ENCODE measurements at places on chromosomes 13 and 19.

DNA sequence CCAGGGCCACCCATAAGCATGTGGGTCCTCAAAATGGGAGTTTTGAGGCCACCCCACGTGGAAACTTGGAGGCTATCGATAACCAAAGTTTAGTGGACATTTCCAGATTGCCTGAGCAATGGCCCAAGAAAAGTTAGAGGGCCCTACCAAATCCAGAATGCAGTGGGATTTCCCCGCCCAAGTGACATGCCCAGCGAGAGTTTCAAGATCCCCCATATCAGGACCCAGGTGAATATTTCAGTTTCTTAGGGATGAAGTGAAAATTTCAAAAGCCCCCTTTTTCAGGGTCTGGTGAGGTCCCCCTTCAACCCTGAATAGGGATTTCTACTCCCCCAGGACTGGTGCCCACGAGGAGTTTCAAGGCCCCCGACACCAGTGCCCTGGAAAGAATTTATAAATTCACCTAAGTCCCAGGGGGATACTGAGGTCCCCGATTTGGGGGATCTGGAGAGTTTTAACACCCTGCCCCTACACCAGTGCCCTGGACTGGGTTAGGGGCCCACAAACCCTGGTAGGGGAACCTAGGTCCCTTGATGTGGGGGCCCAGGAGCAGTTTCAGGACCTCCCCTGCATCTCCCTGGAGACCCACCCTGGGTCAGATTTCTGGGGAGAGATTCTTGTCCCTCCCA, 695 bp downstream of the BST2 start:
- no peak for DNase-seq

DNA sequence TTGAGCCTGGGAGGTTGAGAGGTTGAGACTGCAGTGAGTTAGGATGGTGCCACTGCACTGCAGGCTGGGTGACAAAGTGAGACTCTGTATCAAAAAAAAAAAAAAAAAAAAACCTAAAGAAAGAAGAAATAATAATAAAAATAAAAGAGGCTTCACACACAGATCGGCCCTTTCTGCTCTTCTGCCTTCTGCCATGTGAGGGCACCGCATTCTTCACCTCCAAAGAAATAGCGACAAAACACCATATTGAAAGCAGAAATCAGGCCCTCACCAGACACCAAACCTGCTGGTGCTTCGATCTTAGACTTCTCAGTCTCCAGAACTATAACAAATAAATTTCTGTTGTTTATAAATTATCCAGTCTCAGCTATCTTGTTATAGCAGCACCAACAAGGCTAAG, 3.0 kb downstream of the ZNF649 start:
- no peak for DNase-seq

DNA sequence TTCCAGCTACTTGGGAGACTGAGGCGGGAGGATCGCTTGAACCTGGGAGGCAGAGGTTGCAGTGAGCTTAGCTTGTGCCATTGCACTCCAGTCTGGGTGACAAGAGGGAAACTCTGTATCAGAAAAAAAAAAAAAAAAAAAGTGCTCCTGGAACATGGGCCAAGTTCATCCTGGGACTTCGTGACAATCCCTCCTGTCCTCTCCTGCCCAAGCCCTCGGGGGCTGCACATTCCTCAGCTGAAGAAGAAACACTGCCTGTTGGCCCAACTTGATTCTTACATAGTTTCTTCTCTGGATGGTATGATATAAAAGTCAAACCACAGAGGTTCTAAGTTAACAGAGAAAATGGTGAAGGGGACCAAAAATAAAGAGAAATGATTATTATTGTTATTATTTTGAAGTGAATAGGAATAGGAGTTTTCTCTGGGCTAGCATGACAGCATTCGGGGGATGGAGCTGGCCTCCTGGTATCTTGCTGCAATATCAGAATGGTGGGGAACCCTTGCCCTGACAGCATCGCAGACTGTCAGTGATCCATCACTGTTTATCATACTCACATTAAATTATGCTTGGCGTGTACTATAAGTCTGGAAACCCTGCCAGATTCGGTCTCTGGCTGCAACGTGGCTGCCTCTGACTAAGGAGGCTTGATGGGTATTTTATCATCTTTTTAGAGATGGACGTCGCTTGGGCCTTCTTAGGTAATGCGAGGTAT, 113.7 kb upstream of the OXGR1 start:
- no peak for DNase-seq

DNA sequence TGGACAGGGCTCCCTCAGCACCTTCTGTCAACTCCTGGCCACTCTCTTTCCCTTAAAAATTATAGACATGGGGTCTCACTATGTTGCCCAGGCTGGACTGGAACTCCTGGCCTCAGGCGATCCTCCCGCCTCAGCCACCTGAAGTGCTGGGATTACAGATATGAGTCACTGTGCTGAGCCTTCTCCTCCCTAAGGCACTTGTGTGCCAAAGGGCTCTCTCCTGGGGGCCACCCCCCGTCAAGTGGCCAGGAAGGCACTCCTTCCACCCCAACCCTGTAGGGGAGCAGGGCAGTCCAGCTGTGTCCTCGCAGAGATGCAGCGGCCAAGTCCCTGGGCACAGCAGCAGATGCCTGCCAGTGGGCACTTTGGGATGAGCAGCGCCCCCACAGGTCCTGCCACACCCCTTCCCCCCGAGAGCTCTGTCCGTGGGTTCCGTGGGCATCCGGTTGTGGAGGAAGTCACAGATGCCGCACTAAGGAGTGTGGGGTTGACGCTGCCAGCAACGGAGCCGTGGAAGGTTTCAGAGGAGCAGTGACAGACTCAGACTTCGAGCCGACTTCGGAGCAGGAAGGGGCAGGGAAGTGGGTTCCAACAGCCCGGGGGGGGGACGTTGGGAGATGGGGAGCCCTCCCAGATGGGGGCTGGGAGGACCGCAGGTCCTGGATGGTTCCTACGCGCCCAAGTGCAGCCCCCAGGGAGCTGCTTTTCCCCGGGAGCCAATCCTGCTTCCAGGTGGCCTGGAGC, 3.3 kb upstream of the UQCR11 start:
- no peak for DNase-seq

GRCh38 chr13:40185414-40185813, 481.0 kb downstream of the FOXO1 start:
- no peak for DNase-seq

GRCh38 chr19:1163934-1164683, 10.0 kb downstream of the SBNO2 start:
- no peak for DNase-seq

- DNase-seq = no peak
Measured at GRCh38 chr13:102879793-102880499, 34.1 kb downstream of the ERCC5 start.

DNA sequence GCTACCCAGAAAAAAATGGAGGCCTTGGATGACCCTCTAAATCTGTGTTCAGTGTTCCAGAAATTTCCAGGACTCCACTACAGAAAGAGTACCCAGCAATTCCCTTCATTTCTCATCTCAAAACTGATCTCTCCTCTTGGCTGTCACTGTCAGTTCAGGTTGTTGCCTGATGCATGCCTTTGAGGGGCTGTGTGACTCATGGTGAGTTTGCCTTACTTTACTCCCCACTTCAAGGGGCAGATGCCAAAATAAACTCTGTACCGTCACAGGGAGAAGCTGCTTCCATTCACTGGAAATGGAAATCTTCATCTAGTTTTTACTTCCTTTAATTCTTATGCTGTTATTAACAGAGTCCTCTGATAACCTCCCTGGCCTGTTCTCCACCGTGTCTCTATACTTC, 1075.0 kb downstream of the DIAPH3 start:
- DNase-seq = no peak

DNA sequence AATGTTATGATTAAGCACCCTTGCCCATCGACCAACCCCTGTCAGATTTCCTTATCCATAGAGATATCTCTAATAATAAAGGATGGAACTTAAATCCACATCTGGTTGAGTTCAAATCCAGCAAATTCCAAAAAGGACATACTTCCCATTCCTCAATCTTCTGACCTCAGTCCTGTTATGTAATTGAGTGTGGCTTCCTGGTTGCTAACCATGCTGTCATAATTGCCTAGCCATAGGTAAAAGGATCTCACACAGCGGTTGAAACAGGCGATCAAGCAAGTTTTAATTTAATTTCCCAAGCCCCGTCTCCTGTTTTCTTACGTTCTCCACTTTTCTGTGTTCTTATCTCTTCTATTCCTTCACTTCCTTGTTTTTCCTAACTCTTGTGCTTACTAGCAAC, 550.3 kb downstream of the GPC6 start:
- no peak for DNase-seq

GRCh38 chr19:39858541-39858940, 12.4 kb upstream of the FBL start:
- no peak for DNase-seq

- DNase-seq = peak; percentile 82
Measured at GRCh38 chr19:4400135-4400936, at the start of gene SH3GL1. SH3GL1 (minus strand) TSS chr19:4400547; CDS start chr19:4400368, 179 bp downstream.

DNA sequence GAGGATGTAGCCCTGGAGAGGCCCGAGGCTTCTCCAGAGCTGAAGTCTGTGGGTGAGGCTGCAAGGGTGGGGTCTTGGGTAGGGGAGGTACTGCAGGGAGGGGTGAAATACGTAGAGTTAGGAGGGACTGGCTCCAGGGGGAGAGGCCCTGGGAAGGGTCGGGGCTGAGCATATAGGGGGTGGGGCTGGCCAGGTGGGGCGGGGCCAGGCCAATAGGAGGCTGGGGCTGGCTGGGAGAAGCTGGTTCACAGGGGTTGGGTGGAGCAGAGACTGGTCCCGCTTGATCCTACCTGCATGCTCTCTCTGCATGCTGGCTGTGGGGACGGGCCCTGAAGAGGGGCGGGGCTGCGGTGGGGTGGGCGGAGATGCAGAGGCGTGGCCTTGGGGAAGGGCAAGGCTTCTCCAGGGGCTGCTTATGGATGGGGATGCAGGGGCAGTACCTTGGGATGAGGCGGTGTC, 51.9 kb downstream of the CELF5 start:
- DNase-seq = no peak

DNA sequence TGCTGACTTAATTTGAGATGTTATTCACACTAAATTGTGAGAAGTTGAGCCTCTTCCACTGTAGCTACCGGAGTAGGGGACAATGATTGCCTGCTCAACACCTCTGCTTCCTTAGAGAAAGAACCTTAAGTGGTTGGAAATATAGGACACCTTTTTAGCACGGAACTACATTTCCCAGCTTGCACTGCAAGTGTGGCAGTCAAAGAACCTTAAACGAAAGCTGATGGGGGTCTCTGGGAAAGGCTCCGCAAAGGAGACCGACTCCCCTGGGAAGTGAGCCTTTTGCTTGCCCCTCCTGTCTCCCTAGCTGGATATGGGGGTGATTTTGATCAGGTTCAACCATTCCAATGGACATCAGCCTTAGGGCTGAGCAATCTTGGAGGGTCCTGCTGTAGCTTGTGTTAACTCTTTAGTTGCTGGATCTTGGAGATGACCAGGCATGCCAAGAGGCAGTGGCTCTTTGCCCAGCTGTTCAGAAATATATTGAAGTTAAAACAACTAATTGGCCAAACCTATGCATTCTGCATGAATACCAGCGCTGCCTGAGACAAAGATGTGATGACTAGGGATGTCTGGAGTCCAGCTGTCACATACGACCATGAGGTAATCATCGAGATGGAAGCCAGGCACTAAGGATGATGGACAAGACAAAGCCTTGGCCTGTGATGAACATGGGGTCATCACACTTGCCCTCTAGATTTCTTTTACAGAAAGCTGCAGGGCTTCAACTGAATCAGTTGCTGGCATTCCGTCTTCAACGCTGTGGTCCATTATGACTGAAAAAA, 286.5 kb downstream of the FOXO1 start:
- no peak for DNase-seq

DNA sequence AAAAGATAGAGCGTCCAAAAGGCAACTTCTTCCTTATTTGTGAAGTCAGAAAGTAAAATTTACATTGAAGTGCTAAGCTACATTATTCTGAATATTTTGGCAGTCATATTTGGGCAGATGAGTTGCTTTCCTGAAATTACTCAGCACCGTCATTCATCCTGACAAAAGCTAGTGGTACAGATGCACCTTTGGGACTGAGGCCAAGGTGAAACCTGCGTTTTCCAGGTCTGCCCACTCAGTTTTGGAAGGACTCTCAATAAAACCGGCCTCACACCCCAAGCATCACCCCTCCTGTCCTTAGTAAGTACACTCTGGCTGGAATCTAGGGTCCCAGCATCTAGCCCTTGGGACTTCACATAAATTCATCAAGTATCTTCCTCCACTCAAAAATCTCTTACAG, 187.5 kb downstream of the TM9SF2 start:
- DNase-seq = no peak
